GM23338 (cell line): ENCODE measurements at places on chromosomes 6 and 20. TPM values are rescaled to one million over a fixed set of nuclear protein-coding genes. Genes with fewer than 3 reads are reported as not detected.
A peak's percentile ranks its signal among the peaks of the same experiment; 100 is the strongest.

DNA sequence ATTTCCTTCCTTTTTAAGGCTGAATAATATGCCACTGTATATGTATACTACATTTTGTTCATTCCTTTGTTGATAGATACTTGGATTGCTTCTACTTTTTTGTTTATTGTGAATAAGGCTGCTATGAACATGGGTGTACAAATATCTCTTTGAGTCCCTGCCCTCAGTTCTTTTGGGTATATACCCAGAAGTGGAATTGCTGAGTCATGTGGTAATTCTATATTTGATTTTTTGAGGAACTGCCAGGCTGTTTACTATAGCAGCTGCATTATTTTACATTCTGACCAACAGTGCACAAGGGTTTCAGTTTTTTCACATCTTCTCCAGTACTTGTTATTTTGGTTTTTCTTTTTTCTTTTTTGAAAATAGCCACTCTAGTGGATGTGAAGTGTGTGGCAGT is 34.1 kb downstream of the CDS2 start:
- no peak for DNase-seq

DNA sequence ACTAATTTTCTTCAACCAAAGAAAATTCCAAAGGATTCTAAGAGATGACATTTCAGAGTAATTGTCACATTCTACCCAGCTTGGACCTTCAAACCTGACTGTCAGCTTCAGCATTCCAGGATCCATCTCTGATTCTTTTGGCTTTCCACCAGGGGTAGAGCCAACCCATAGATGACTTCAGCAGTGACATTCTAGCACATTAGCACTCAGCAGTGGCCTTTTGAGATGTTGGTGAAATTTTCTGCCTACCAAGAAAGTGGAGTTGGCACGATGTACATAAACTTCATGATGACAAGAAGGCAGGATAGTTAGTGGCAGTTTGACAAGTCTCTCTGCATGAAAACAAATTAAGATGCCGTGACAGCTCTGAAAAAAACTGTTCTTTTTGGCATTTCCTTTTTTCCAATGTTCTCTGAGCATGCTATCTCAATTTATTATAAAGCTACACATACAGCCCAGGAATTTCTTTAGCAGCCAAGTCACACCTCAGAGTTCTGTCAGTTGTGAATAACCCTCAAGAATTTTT is 466.5 kb upstream of the RNF217 start:
- no peak for DNase-seq

DNA sequence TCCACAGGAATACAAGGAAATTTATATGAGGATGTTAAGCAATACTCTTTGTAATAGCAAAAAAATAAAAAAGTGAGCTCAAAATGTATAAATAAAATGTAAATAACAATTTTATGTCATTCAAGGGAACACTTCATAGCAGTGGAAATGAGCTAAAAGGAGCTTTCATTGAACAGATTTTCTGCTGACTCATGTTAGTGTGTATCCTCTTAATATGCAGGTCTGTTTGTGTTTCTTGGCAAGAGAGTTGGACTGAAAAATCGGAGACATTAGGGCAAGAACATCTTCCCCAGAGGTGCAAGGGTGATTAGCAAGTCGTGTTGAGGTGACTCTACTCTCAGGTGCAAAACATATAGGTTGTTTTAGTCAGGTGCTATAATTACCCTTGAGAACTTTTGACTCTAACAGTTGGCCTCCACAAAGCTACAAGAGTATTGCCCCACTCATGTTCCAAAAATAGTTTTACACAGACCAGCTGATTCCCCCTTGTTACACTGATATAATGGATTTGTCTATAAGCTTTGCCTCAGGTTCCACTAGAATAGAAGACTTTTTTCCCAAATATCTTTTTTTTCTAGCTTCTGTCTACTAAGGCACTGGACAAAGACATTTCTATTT is 702.9 kb downstream of the TENT5A start:
- DNase-seq, result no peak

DNA sequence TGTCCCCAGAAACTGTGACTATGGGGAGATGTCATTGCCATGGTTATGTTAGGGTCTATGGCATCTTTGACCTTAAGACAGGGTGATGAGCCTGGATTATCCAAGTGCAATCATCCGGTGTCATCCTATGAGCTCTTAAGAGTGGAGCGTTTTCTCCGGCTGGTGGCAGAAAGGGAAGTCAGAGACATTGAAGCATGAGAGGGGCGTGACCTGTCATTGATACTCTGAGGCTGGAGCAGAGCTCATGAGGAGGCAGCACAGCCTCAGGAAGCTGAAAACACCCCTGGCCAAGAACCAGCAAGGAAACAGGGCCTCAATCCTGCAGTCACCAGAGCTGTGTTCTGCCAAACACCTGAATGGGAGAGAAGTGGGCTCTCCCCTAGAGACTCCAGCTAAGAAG is 59.6 kb downstream of the ANKRD60 start:
- no peak for DNase-seq

- peak; percentile 25 for DNase-seq
These were observed 20.2 kb downstream of the HLA-DPA1 start for GRCh38 chr6:33053230-33053629.

- DNase-seq, result no peak
These were observed 296.3 kb downstream of the CDKAL1 start for GRCh38 chr6:20830576-20830975.

DNA sequence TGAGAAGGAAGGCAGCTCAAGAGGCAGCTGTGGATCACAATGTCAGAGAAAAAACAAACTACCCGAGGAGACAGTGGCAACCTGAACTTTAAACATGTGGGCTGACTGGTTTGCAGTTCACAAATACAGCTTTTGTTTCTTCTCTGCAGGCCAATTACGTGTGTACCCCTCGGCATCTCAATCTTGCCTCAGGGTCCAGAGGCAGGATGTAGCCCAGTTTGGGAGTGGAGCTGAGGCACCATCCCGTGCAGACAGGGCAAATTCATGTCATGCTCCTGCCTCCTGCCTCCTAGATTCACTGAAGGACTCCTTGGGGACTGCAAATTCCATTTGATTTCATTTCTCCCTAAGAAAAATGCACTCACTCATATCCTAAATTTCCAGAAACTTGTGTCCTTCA is 94.2 kb upstream of the KCNK16 start:
- no peak for DNase-seq

- peak; percentile 41 for DNase-seq
These were observed 7.4 kb upstream of the RBCK1 start for GRCh38 chr20:400454-401275.

- no peak for DNase-seq
These were observed 46.4 kb upstream of the DDR1 start for GRCh38 chr6:30837870-30838269.

DNA sequence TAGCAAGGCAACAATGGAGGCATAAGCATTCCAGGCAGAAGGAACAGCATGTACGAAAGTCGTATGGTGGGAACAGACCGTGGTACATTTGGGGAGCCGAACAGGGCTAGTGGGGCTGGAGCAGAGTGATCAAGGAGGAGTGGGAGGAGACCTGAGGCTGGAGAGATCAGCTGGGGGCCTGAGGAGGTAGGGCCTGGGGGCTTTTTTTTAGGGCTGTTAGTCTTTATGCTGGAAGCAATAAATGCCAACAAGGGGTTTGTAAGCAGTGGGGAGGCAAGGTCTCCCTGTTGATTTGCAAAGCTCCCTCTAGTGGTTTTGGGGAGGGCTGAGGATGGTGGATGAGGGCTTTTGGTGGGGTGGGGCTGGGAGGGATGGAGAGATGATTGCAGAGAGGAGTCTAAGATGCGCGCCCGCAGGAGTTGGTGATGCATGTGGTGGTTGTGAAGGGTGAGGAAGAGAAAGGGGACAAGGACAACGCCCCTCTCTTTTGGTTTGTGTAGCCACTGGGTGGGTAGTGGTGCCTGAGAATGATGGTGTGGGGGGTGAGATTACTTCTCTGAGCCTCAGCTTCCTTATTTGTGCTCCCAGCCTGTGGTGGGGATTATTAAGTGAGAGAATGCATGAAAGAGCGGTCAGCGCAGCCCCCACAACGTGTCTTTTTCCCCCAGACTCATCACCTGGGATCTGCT is 74.1 kb upstream of the TOX2 start:
- peak; percentile 83 for DNase-seq

DNA sequence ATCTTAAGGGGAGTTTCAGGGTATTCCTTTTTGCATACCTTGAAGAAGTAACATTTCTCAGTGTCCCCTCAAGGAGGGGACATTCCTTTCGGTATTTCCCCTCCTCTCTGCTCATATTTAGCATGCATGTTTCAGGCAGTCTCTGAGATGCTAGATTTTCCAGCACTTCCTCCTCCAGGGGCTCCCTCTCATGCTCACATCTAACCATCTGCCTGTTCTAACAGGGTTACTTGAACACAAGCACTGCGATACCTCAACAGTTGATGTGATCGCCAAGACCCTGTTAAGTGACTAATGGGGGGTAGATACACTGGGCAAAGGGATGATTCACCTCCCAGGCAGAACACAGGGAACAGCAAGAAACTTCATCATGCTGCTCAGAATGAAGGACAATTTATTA is 12.9 kb upstream of the MCM3 start:
- no peak for DNase-seq

DNA sequence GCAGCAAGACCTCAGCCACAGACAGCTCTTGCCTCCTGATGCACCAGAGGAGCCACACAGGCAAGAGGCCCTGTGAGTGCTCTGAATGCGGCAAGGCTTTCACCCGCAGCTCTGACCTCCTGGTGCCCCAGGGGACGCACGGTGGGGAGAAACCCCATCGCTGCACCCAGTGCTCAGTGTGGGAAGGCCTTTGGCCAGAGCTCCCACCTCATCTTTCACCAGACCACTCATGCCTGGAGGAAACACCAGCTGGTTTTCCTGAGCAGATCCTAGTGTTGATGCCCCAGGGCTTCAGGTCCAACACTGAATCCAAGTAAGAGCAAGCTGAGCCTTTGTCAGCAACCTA is 37.0 kb upstream of the XRN2 start:
- no peak for DNase-seq

The TP53TG5 gene
- not detected in 2 replicates for polyA plus RNA-seq

The TINAG gene
- not detected in 2 replicates for polyA plus RNA-seq

The PSMB9 gene
- 5.5 and 6.2 TPM in 2 replicates for polyA plus RNA-seq

The ATP5F1E gene
- 211 and 233 TPM in 2 replicates for polyA plus RNA-seq

The LZTS3 gene
- polyA plus RNA-seq, result 9.7 and 10.7 TPM in 2 replicates

The LTA gene
- polyA plus RNA-seq, result not detected in 2 replicates

The XKR7 gene
- polyA plus RNA-seq, result 0.61 and 0.64 TPM in 2 replicates
